Muscle of leg (tissue), 16 donors: ENCODE measurements at places on chromosomes 12 and 14. TPM values are rescaled to one million over a fixed set of nuclear protein-coding genes. Genes with fewer than 3 reads are reported as not detected.

The GOLGA3 gene
- total RNA-seq: 53.6 TPM

The ITPR2 gene
- total RNA-seq: 5.8 TPM

- DNase-seq: peak; percentile 23
Measured at GRCh38 chr14:103280278-103280928, 53.6 kb upstream of the EIF5 start.

- DNase-seq: peak; percentile 71
Measured at GRCh38 chr14:25150934-25151790, 101.2 kb upstream of the STXBP6 start.

DNA sequence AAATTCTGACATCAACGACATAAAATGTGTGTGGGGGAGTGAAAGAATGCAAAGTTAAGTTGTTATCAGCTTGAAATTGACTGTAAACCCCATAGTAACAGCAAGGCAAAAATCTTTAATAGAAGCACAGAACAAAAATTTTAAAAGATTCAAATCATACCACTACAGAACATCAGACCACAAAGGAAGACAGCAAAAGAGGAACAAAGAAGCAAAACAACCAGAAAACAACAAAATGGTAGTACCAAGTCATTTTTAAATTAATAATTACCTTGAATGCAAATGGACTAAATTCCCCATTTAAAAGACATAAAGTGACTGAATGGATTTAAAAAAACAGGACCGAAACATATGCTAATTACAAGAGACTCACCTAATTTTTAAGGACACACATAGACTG is 31.3 kb downstream of the A2M start:
- no peak for DNase-seq

GRCh38 chr12:14505626-14506596 is 61.8 kb downstream of the PLBD1 start:
- no peak for DNase-seq

DNA sequence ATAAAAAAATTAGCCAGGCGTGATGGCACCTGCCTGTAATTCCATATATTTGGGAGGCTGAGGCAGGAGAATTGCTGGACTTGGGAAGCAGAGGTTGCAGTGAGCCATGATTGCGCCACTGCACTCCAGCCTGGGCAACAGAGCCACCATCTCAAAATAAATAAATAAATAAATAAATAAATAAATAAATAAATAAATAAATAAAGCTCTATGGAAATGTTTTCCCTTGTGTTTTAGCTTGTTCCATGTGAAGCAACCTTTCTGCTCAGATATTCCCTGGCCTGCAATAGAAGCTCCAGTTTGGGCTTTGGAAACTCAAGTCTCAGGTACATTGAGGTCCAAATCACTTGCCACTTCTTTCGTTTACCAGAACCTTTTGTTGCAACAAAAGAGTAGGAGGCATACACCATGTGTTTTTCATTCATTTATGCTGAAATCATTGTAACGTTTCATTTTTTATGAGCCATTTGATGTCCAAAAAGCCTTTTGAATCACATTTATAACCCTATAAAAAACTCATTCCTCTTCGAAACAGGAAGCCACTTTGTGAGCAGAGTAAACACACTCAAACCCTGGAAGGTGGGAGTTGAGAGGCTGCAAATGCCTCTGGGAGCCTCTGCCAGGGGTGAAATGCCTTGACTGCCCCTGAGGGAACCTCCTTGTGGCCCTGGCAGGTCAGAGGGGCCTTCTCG is 376.6 kb upstream of the TBX3 start:
- DNase-seq: no peak
